ENCODE measurements at places on chromosomes 4 and X.

DNA sequence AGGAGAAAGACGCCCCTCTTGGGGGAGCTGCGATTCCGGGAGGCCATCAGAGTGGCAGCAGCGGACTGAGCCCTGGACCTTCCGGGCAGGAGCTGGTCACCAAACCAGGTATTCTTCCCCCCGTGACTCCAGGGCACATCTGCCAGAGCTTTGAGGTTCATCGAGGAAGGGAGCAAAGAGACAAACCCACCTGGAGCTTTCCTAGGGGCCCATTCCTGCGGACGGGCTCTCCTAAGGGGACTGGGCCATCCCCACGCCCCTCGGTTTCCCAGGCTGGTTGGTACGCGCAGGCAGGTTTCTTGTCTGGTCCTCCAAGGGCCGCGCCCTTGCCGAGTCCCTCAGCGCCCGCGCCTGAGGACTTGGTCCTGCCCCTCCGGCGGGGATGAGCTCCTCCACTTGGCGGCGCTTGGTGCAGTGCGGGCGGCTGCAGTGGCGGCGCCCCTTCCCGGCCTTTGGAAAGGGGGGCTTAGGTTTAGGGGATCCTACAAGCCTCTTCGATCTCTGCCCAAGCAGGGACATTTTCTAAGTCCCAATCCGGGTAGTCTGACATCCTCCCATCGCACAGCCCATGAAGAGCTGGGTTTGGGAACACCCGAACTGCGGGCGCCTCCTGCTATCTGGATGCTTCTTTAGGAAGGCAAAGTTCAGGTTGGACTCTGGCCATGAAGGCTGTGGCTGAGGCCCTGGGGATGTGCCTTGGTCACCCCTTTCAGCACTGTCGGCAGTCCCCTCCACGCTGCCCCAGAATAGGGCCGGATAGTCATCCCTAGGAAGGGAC, 538 bp downstream of the STBD1 start:
- DNase-seq = peak; percentile 48

GRCh38 chr4:108168671-108169523, at the start of gene LEF1:
Gene LEF1, minus strand, starts transcription at chr4:108168932. Its CDS starts 1,165 bp downstream, at chr4:108167767.
- peak; percentile 79 for DNase-seq

GRCh38 chr4:168928875-168929274, 81.2 kb downstream of the CBR4 start:
- no peak for DNase-seq

- DNase-seq = no peak
These were observed 370.4 kb upstream of the CPEB2 start for GRCh38 chr4:14631806-14632440.

DNA sequence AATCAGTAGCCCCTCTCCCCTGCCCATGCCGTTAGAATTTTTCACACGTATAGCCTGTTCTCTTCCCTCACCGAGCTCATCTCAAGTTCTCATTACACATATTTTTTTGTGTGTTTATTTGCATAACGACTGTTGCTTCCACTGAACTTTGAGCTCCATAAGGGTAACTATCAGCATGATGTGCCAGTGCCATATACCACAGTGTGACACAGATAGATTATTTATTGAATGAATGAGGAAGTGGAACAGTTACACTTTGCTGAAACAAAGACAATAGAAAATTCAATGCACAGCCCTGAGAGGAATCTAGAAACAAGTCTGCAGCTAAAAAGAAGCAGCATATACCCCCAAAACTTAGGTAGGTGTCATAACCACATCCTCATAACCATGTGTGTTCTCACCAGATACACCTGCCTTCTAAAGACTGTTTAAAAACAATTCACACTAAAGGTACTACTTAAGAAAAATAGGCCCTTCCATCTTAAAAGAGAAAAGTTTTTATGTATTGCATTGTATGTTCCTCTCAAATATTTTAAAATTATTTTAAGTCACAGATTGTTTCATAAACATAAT, 389.9 kb downstream of the PACRGL start:
- DNase-seq = no peak

DNA sequence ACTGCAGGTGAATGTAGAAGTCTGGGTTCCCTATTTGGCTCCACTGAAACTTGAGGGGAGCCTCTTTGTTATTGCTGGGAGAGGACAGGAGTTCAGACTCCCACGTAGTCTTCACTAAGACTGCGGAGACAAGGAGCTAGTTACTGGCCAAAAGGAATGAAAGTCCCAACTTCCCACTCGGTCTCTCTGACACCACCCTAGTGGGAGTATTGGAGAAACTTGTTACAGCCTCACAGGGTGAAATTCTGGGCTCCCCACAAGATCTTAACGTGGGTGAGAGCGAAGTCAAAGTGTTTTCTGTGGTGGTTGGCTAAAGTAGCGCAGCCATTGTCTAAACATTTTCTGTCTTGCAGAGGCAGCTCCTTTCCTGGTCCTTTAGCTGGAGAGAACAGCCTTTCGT, 13.5 kb downstream of the MYOZ2 start:
- no peak for DNase-seq

DNA sequence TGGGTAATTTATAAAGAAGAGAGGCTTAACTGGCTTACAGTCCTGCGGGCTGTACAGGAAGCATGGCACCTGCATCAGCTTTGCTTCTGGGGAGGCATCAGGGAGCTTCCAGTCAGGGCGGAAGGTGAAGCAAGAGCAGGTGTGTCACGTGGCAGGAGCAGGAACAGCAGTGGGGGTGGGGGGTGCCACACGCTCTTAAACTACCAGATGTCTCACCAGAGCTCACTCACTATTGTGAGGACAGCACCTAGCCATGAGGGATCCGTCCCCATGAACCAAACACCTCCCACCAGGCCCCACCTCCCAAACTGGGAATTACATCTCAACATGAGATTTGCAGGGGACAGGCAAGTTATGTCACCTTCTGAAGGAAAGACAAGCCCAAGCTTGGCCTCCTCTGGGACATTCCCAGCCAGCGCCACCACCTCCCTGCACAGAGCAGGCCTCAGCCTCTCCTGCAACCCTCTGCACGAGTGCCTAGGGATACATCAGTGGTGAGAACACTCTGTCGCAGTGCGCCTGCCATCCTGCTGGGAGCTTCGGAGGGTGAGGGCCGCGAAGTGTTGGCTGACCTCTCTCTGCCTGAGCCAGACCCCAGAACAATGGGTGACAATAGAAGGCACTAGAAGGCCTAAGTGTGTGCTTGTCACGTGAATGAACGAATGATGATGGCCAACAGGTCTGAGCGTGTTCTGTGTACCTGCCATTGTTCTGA, 244.3 kb downstream of the EVC2 start:
- no peak for DNase-seq

DNA sequence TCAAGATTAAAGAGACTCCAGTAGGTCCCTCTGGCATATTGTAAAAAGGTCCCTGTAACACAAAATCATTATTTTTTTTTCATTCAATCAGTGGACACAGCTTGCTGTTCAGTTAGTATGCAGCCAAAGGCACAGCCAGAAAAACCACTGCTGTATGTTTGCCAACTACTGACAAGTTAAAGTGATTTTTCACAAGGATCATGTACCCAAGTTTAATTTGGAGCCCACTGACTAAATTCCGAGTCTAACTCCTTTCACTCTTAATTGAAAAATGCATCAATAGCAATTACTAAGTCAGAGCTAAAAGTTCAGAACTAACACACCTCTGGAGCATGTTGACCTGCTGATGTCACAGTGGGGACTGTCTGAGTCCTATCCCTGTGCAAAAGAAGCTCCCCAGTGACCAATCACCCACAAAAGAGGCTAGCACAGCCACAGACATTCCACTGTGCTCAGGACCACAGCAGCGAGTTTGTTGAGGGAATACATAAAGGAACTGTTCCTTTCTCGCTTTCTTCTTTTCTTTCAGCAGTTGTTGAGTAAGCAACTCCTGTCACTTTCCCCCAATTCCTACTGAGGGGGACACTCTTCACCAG, 60.4 kb downstream of the STX18 start:
- DNase-seq = no peak

GRCh38 chr4:108172231-108172752, 3.6 kb upstream of the LEF1 start:
- peak; percentile 54 for DNase-seq

- DNase-seq = no peak
These were observed 395.0 kb upstream of the FAT1 start for GRCh38 chr4:187118602-187119120.

- DNase-seq = no peak
These were observed 107.0 kb downstream of the ABLIM2 start for GRCh38 chr4:8051644-8052043.

DNA sequence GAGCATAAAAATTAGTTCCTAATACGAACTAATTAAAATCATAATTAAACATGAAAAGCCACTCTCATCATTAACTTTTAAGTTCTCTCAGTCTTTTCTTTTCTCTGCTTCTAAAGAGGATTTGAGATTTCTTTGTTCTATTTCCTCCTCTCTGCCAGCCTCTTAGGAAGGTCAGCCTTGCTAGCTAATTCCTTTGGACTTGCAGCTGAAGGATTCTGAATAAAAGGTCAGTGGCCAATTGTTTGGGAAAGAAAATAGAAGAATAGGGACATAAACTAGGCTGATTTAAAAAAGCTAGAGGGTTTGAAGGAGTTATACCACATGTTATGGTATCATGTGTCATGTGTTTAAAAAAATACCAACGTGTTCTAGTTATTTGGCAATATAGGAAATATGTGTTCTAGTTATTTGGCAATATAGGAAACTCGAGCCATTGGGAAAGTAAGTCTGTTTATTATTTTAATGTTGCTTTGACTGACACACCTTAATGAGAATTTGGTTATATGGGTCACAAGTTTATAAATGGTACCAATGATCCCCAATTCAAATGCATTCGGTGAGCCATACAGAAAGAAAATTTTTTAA, 1668.7 kb upstream of the PCDH7 start:
- peak; percentile 55 for DNase-seq

DNA sequence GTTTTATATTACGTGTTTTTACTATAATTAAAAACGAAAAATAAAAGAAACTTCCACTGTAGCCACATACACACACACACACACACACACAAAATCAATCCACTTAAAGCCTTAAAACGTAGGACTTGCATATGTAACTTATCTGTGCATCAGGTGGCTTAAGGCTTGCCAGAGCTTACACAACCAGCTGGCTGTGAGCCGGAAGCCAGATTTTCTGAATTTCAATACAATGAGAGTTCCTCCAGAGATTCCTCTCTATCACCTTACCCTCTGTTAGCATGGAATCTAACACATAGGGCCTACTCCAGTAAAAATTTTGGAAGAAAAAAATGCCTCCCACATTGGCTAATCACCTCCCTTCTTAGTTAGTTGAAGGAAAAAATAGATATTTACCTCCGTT, 27.9 kb upstream of the SLITRK4 start:
- DNase-seq = no peak

DNA sequence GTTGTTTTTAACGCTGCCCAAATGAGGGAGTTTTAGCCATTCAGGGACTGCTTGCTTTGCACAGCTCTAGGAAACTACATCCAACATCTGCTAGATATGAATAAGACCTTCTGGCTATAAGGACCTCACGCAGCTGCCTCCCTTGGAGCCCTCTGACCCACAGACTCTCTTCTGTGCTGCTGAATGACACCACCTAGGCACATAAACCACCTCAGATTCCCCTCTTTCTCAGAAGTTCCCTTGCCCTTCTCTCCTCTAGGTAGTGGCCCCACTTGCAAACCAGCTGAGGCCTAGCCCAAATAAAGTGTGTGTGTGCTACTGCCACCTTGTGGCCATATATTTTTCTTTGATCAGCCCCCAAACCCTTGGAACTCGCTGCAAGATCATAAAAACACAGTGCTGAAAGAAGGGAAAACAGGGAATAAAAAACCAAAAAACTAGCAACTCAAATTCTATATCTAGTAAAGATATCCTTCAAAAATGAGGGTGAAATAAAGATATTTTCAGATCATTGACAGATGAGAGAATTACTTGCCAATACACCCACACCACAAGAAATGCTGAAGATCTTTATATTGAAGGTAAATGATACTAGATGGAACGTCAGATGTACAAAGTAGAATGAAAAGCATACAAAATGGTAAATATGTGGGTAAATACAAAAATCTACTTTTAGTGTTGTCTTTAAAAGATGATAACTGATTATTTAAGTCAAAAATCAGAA, 265.9 kb downstream of the ADAMTS3 start:
- peak; percentile 53 for DNase-seq

DNA sequence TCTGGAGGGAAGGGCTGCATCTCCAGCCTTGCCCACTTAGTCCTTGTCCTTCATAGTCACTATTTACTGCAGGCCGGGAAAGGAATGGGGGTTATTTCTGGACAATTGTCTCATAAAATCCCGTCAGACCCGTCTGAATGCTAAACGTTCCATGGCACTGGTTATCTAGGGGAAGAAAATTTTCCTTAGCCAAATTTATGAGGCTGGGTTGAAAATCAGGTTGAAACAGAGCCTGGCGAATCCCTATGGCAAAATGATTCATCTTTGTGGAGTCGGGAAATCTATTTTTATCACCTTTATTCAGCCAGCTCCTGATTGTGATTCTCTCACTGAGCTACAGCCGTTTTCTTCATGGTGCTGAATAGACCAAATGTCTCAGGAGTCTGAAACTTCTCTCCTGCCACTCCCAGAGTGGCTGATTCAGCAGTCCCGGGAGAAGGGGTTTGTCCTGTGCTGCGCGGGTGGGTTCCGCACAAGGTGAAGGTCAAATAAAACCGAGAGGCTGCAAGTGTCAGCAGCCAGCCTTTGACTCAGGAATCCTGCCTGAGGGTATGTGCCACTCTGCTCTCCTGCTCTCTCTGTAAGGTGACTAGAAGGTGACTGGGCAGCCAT, 1.0 kb downstream of the LIMCH1 start:
- no peak for DNase-seq

GRCh38 chrX:77694491-77694890, 91.5 kb downstream of the ATRX start:
- DNase-seq = no peak

GRCh38 chr4:84804136-84804535, 162.4 kb downstream of the WDFY3 start:
- no peak for DNase-seq

- no peak for DNase-seq
These were observed 112.1 kb upstream of the EOLA2 start for GRCh38 chrX:150050387-150050786.

DNA sequence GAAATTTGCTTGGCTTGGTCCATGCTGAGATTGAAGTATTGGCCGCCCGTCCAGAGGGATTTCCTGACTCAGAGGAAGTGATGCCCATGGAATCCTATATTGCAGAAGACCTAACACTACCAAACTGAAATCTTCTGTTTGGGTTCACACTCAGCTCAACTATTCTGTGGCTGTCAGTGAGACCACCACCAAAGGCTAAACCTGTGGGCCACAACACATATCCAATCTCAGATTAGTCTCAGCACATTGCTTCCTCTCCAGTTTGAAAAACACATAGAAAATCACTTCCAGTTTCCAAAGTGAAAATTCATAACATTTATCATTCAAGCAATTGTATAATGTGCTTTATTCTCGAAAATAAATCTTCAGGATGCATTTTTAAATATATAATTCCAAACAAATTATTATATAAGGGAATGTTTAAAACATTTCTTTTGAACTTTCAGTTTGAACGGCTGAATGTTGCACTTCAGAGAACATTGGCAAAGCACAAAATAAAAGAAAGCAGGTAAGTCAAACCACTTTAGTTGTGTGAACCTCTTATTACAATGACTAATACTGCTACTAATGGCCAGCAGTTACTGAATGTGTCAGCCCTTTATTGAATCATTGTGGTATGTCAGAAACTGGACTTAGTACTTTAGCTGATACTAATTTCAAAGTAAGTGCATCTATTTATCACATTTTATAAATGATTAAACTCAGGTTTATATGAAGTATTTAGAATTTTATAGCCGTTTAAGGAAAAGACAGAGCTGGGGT, 37.0 kb downstream of the GUCY1A1 start:
- DNase-seq = no peak

All from neuronal stem cell (in vitro differentiated cells).